ENCODE measurements at places on chromosomes 16 and 17. TPM values are rescaled to one million over a fixed set of nuclear protein-coding genes. Genes with fewer than 3 reads are reported as not detected.

GRCh38 chr16:17470182-17470907 is 415 bp downstream of the XYLT1 start:
- no peaks in the 10 kb centered on the region for H3K36me3 ChIP-seq
- DNase-seq: peak; percentile 23
- H3K27ac ChIP-seq: no peak overlapping the region
- H3K4me3 ChIP-seq: peak overlapping the region; percentile 76
- H3K4me1 ChIP-seq: peaks cover 58% of the 10 kb centered on the region
- H3K27me3 ChIP-seq: peaks cover 16% of the 10 kb centered on the region

GRCh38 chr17:47987240-47987835 is 16.4 kb downstream of the CDK5RAP3 start:
- H3K36me3 ChIP-seq: no peaks in the 10 kb centered on the region
- no peak overlapping the region for H3K4me3 ChIP-seq
- H3K27ac ChIP-seq: no peak overlapping the region
- H3K27me3 ChIP-seq: no peaks in the 10 kb centered on the region
- DNase-seq: peak; percentile 40

DNA sequence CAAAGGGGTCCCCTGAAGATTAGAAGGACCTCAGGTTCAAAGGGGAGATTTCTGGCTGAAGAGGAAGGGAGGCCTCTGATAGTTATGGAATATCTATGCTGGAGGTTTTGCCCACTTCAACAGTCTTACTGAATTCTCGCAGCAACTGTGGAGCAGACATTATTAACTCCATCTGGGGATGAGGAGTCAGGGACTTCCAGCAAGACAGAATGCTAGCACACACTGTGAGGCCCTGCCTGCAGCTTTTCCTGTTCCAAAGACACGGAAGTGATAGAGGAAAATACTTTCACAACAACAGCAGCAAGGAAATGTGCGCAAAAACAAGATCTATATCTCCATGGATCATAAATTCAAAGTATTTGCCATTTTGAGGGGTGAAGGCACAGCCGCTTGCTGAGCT is 72.8 kb downstream of the RPH3AL start:
- peaks cover 3% of the 10 kb centered on the region for H3K4me1 ChIP-seq
- H3K27me3 ChIP-seq: peaks cover 2% of the 10 kb centered on the region
- no peak overlapping the region for H3K4me3 ChIP-seq
- peak overlapping the region; percentile 50 for H3K27ac ChIP-seq

GRCh38 chr16:30481381-30481780 is 8.8 kb downstream of the ITGAL start:
- H3K27me3 ChIP-seq: peaks cover 18% of the 10 kb centered on the region
- no peaks in the 10 kb centered on the region for H3K36me3 ChIP-seq
- no peak overlapping the region for H3K4me3 ChIP-seq
- H3K27ac ChIP-seq: no peak overlapping the region

IGSF6 gene
- total RNA-seq: not detected

Data from WTC11 (cell line).